HepG2 (cell line): ENCODE measurements at places on chromosomes 5 and 9. TPM values are rescaled to one million over a fixed set of nuclear protein-coding genes. Genes with fewer than 3 reads are reported as not detected.

GRCh38 chr9:5438301-5439162 is 807 bp upstream of the PLGRKT start:
- H3K4me3 ChIP-seq: peak overlapping the region; percentile 81
- no peak for DNase-seq
- H3K36me3 ChIP-seq: no peaks in the 10 kb centered on the region
- no peaks in the 10 kb centered on the region; the same call in 2 of the 3 replicates for H3K27me3 ChIP-seq

OTP gene
- total RNA-seq: not detected in 2 replicates

DNA sequence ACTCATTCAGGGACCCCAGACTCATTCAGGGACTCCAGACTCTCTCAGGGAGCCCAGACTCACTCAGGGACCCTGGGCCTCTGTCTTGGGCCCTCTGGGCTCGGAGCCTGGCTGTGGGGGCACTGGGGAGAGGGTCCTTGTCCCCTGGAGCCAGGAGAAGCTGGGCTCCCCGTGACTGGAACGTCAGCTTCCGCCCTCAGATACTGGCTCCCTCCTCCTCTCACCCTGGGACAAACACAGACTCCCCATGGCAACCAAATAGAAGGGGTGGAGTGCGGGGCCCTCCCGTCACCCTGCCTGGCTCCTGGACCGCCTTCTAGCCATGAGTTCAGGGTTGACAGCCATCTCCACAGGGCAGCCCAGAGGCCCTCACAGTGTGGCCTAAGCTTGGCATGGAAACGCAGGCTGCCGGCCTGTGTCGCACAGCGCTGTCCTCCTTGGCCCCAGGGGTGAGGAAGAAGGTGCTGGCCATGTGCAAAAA is 27.6 kb downstream of the ZDHHC11B start:
- H3K27me3 ChIP-seq: peaks cover 5% of the 10 kb centered on the region
- H3K4me1 ChIP-seq: peaks cover 47% of the 10 kb centered on the region
- peak; percentile 75 for DNase-seq
- H3K4me3 ChIP-seq: no peak overlapping the region
- H3K27ac ChIP-seq: no peak overlapping the region

DNA sequence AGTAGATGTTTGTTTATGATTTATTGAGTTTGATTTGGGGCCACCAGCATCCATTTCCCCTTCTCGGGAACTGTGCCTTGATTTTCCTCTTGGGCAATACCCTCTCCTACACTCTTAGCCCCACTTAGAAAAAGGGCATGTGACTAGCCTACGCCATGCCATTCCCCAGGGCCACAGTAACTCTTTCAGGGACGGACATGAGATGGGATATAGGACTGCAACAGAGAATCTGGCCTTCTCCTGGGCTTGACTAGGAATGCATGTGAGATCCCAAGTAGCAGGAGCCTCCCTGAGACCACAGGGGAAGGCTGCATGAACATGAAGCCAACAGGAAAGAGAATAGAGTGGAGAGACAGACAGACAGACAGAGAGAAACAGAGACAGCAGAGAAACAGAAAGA is 30.7 kb upstream of the SPARC start:
- DNase-seq: no peak
- H3K4me1 ChIP-seq: no peaks in the 10 kb centered on the region
- H3K27ac ChIP-seq: no peak overlapping the region
- H3K27me3 ChIP-seq: no peaks in the 10 kb centered on the region
- no peak overlapping the region for H3K4me3 ChIP-seq

SHB gene
- total RNA-seq: 14.7 and 19.4 TPM in 2 replicates

GRCh38 chr9:20409321-20410092 is 212.8 kb downstream of the MLLT3 start:
- H3K4me3 ChIP-seq: no peak overlapping the region
- H3K27me3 ChIP-seq: no peaks in the 10 kb centered on the region
- H3K4me1 ChIP-seq: peaks cover 8% of the 10 kb centered on the region

GRCh38 chr5:62152394-62153087 is 153.5 kb upstream of the KIF2A start:
- H3K27me3 ChIP-seq: no peaks in the 10 kb centered on the region; the same call in 2 of the 3 replicates
- DNase-seq: no peak
- no peaks in the 10 kb centered on the region for H3K36me3 ChIP-seq
- H3K4me1 ChIP-seq: no peaks in the 10 kb centered on the region
- no peak overlapping the region for H3K27ac ChIP-seq

FSTL4 gene
- 1.9 and 2.1 TPM in 2 replicates for total RNA-seq

GRCh38 chr9:77800924-77801551 is 152.9 kb upstream of the GNA14 start:
- DNase-seq: no peak
- peaks cover 2% of the 10 kb centered on the region for H3K4me1 ChIP-seq
- H3K27me3 ChIP-seq: no peaks in the 10 kb centered on the region
- H3K36me3 ChIP-seq: peaks cover 9% of the 10 kb centered on the region; the same call in 1 of the 3 replicates
- H3K27ac ChIP-seq: no peak overlapping the region
